Activated naive CD8-positive, alpha-beta T cell treated with anti-CD3 and anti-CD28 coated beads, Interleukin-2, amount 50 U/mL, for 16 hours (primary cell): ENCODE measurements at places on chromosomes 11 and 22.

DNA sequence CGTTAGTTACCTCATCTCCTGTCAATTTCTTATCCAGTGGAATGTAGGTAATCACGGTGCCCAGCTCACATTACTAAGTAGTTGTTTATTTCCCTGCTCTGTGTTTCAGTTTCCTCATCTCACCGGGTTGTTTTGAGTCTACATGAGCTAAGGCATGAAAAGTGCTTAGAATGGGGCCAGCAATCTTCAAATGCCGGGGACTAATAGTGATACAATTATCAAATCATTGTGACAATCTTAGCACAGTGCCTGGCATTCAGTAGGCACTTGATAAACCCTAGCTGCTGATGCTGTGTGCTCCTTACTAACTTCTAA, 53.3 kb upstream of the CD5 start:
- no peak for DNase-seq

DNA sequence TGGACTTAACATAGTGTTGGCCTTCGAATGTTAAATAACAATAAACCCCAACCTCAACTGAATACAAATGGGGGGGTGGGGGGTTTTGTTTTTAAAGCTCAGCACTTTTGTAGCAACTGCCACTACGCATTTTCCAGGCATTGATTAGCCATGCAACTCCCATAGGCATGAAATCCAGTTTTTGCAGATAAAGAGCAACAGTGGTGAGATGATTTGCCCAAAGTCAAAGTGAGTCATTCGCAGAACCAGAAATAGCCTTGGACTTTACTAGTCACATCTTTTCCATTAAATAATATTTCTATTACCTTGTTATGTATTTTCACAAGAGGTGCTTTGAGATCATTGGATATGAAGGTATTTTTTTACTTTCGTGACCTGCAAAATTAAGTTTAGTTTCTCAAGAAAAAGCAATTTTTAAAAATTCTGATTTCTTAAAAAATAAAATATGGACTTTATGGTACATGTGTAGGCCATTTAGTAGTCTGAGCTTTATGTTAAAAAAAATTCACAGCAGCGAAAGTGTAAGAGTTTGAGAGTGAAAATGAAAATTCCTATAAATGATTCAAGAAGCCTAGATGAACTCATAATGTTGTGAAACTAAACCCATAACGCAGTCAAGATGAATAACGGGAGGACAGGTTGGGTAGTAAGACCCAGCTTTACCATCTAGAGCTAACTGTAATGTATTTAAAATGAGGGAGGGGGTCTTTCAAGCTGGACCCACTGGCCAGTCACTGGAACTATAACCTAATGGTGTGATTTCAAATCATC, 1.9 kb upstream of the PHF21A start:
- DNase-seq: no peak

DNA sequence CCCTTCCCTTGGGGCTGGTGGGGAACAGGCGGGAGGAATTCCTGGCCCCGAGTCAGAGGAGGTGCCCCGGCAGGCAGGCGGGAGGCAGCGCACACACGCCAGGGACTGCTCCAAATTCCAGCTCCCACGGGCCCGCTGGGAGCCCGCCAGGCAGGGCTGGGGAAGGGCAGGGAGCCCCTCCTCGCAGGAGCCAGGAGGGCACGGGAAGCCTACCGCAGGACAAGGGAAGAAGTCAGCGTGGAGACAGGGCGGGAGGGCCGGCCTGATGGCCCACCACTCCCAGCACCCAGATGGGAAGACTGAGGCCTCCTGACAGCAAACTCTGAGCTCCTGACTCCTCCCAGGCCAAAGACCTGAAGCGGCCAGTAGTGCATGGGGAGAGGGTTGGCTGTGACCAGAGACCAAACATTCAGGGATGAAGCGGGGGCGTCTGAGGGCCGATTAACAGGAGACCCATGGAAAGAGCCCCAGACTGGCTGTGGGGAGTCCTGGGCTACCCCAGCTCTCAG, 22.4 kb downstream of the RPL3 start:
- no peak for DNase-seq

GRCh38 chr11:86916330-86916729, 38.9 kb downstream of the FZD4 start:
- DNase-seq: no peak

GRCh38 chr11:75563978-75564552, 2.0 kb downstream of the SERPINH1 start:
- no peak for DNase-seq

DNA sequence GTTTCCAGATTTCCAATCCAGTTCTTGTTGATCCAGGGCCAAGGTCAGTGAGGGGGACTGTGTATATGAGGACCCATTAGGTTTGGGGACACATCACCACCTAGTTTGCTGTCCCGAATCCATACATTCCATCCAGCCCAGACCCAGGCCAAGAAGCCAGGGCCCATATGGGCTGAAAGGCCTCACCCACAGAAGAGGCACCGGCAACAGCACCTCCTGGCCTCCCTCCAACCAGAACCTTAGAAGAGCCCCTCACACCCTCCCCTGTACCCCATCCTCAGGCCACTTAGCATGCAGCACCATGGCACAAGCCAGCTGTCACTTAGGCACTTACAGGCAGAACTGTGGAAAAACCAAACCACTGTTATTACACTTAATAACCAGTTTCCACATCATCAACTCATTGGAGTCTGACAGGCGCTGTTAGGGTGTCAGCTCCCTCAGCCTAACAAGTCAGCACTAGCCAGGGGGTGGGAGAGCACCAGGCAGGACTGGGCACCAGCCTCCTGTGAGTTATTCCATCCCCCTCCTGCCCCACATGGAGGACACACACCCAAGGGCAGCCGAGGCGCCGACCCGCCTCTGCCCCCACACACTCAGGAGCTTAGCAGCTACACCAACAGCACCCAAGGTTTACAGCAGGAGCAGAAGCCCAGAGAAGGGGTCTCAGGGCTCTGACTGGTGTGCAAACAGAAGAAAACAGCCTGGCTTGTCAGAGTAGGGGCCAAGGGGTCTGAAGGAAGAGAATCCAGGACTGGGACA, 132.0 kb downstream of the BUD13 start:
- no peak for DNase-seq

- no peak for DNase-seq
These were observed 12.2 kb upstream of the SUN2 start for GRCh38 chr22:38768036-38768435.
